ENCODE measurements at places on chromosomes 1 and 21. TPM values are rescaled to one million over a fixed set of nuclear protein-coding genes. Genes with fewer than 3 reads are reported as not detected.
A peak's percentile ranks its signal among the peaks of the same experiment; 100 is the strongest.

Gene CELA3B
- not detected for total RNA-seq

Gene OR2T2
- not detected for total RNA-seq

GRCh38 chr1:3168678-3169077 is 99.7 kb downstream of the PRDM16 start:
- DNase-seq = no peak

Gene CD5L
- total RNA-seq = not detected

DNA sequence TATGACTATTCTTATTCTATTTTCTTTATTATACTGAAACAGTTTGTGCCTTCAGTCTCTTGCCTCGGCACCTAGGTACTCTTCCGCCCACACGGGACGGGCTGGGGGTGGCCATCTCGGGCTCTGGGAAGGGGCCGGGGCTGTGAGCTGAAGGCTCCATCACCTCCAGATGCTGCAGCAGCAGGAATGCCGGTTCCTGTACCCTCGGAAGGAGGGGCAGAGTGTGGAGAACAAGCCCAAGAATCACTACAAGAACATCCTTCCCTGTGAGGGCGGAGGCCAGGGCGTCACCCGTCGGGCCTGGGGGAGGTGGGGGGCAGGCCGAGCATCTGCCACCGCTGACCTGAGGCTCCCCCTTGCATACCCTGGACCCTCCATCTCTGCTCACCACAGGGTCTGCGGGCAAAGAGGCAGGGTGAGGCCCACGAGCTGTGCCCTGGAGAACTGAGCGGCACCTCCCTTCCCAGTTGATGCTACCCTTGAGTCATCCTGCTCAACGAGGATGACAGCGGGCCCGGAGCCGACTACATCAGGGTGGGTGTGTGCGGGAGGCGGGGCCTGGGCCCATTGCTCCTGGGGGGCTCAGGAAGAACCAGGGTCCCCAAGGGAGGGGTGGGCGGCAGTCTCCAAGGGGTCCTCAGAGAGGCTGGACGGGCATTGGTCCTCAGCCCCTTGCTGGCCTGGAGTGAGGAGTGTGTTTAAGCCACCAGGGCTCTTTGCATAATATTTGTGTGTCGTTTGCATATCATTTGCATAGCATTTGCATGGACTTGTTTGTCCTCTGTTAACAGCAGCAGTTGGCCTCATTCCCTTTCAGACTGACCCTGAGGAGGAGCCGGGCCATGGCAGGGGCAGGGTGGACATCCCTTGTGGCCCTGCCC is 7.5 kb downstream of the RNF223 start:
- no peak for DNase-seq

DNA sequence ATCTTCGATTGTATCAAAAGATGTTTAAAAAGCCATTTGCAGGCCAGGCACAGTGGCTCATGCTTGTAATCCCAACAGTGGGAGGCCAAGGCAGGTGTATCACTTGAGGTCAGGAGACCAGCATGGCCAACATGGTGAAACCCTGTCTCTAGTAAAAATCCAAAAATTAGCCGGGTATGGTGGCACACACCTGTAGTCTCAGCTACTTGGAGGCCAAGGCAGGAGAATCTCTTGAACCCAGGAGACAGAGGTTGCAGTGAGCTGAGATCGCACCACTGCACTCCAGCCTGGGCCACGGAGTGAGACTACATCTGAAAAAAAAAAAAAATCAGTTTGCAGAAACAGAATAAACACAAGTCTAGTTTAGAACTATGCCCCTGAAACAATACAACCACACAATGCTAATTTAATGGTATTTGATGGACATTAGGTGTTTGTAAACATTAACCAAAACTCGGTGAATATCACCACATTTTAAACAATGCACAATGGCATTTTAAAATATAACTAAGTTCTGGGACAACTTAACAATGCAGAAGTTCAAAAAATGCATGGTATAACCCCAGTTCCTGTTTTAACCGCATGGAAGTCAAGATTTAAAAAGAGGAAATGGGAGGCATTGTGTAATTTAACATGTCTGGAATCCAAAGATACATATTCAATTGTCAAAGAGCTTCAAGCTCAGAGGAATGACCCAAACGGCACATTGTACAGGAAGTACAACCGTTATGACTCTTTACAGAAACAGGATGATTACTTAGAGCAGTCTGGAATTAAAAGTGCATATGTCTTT is 7.1 kb upstream of the PTTG1IP start:
- no peak for DNase-seq

Gene ESRRG
- total RNA-seq = not detected

DNA sequence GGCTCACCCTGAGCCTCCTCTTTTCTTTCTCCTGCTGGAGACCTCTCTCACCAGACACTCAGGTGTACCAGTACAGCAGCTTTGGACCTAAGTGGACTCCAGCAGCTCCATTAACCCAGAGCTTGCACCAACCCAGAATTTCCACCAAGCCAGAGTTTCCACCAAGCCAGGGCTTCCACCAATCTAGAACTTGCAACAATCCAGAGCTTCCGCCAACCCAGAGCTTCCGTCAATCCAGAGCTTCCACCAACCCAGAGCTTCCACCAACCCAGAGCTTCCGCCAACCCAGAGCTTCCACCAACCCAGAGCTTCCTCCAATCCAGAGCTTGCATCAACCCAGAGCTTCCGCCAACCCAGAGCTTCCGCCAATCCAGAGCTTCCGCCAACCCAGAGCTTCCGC is 23.2 kb downstream of the CRYAA start:
- DNase-seq = no peak

- DNase-seq = no peak
These were observed 10.7 kb downstream of the LYPLAL1 start for GRCh38 chr1:219184337-219184736.

DNA sequence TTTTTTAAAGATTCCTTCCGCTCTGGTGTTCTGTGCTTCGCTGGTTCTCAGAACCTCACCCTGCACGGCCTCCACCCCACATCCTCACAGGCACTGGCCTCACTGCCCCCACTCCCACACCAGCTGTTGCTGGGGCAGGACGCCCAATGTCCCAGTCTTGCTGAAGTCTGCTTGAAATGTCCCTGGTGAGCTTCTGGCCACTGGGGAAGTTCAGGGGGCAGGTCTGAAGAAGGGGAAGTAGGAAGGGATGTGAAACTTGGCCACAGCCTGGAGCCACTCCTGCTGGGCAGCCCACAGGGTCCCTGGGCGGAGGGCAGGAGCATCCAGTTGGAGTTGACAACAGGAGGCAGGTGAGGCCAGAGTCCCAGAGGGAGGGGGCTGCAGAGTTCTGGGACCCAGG is at the start of gene C1QA:
C1QA (plus strand) TSS at position 276 of the 400 bp plus-strand sequence. CDS start 989 bp downstream, outside the sequence.
- no peak for DNase-seq

Gene SPATA46
- total RNA-seq = not detected

Gene TRPM2
- total RNA-seq = 40.9 TPM

- no peak for DNase-seq
These were observed 74.5 kb downstream of the CLIC6 start for GRCh38 chr21:34743285-34743684.

- no peak for DNase-seq
These were observed 20.4 kb downstream of the DPH5 start for GRCh38 chr1:101005183-101005582.

Gene GOLT1A
- total RNA-seq = not detected

DNA sequence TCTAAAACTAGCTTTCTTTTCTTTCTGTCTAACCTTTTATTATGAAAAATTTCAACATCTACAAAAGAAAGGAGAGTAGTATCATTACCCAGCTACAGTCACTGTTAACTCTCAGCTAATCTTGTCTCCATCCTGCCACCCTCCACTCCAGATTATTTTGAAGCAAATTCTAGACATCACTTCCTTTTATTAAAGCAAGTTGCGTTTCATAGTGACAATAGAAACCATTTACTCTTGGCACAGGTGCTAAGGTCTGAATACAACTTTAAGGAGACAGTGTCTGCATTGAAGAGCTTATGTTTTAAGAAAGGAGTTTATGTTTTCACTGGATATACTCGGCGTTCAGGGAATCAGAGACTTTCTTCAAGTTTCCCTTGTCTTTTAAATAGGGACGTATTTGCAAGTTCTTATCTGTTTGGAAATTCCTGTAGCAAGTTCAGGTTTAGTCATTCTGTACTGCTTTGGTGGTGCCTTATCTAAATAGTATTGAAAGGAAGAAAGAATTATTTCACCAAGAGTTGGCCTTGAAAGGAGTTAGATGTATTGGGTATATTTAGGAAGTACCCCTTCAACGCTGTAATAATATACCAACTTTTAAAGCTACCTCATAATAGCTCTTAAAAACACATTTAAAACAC is 42.7 kb downstream of the ITSN1 start:
- DNase-seq = no peak

DNA sequence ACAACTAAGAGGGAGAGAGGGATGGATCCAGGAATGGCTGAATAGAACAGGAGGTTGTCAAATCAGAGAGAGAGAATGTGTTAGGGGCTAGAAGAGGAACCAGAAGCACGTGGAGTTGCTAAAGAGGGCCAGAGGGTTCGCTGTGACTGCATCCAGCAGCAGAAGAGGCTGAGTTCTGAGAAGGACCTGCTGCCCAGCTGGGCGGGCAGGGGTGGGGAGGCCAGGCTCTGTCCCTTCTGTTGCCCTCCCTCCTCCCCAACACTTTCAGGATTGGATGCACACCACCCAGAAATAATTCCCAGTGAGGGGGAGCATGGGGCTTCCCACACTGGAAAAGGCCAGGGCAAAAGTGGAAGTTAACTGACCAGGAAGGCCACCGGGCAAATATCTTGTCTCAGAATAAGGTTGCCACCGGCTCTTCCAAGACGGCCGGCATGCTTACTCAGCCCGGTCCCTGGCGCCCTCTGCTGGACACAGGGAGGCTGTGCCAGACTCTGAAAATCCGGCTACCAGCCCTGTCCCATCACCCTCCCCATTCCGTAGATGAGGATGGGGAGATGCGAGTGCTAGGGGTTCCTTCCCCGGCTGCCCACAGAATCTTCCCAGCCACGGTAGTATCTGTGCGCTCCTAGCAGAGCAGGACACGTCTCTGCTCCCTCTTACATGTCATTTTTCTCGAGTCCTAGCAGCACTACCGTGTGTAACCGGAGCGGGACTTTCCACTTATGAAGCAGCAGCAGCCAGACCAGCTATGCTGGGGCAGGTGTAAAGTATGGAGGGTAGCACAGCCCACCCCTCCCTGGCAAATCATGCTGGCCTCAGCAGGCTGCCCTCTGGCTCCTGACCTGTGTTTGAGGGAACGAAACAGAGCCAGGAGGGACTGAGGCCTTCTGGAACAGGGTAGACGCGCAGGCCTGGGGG is 46.8 kb upstream of the A3GALT2 start:
- DNase-seq = peak; percentile 89

DNA sequence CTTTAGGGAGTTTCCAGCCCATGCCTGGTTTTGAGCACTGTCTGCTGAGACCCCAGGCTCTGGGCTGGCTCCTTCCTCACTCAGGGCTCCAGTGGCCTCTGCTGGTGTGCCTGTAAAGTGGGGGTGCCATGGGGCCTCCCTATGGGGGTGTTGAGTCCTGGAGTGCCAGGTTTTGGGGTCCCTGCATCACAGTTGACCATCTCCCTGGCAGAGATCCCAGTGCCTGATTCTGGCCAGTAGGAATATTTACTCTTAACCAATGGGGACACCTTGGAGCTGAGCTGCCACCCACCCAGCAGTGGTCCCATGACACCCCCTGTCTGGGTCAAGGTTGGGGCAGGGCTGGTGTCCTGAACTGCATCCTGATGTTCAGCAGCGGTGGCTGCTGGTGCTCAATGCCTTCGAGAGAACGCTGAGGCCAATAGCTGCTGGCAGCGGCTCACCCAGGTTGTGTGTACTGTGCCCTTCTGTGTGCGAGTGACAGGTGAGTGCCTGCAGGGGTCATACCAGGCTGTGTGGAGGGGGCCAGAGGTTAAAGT is 9.6 kb upstream of the ZNF669 start:
- no peak for DNase-seq

Gene GSTM5
- 0.05 TPM for total RNA-seq

Gene TNFRSF18
- total RNA-seq = 17.5 TPM

Gene TCHHL1
- total RNA-seq = not detected

DNA sequence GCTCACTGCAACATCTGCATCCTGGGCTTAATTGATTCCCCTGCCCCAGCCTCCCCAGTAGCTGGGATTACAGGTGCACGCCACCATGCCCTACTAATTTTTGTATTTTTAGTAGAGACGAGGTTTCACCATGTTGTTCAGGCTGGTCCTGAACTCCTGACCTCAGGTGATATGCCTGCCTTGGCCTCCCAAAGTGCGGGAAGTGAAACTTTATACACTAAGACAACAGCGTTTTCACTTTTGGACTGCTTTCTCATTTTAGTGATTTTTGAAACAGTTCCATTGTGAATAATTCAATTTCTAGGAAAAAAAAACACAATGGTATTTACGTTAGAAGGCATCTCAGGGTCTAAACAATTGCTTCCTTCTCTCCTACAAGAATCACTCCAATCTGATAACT is 11.8 kb upstream of the KHDRBS1 start:
- DNase-seq = no peak

- DNase-seq = no peak
These were observed 124.5 kb downstream of the PTPRC start for GRCh38 chr1:198763298-198763714.

DNA sequence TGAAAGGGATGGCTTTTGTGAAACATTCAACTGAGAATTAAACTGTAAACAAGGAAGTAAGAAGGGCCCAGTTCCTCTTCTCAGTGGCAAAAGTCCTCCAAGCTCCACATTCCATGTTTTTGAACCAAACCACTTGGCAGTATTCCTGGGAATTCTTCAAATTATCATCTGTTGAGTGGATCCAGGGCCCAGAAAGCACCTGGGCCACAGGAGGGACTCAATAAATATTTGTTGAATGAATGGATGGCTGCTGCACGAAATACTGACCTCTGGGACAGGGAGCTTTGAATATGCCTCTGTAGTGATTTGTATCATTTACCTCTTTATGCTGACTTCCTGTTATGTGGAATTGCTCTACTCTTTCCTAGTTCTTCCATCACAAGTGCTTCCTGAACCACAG is 4.7 kb downstream of the SLC35F3 start:
- no peak for DNase-seq

Gene CASQ1
- total RNA-seq = not detected

DNA sequence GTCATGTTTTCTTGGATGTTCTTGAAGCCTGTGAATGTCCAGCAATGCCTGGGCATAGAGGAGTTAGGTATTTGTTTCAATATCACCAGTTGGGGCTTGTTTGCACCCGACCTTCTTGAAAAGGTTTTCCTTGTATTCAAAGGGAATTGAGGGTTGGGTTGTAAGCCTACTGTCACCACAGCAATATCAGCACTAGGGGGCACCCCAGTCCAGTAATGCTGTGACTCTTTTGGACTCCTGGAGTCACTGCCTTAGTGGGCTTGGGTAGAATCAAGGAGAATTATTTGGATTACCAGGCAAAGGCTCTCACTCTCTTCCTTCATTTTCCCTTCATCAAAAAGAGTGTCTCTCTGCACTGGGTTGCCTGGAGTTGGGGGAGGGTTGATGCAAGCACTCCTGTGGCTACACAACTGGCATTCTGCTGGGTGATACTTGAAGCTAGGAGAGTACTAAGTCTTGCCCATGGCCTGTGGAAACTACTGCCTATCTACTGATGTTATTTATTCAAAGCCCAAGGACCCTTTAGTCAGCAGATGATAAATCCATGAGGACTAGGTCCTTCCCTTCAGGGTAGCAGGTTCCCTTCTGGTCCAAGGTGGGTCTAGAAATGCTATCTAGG is 34.5 kb downstream of the OR10R2 start:
- peak; percentile 34 for DNase-seq

Gene GNG4
- 0.23 TPM for total RNA-seq

Gene KRTAP19-5
- not detected for total RNA-seq

GRCh38 chr1:68454534-68454933 is 4.8 kb upstream of the RPE65 start:
- no peak for DNase-seq

Gene TGFBR3
- 3.7 TPM for total RNA-seq

Data from activated CD8-positive, alpha-beta T cell treated with anti-CD3 and anti-CD28 coated beads, Interleukin-2, amount 10 ng/mL, durations not matched to agents 7 days and 5 days (primary cell).